EH (cell line): ENCODE measurements at places on chromosomes 7 and 10.

- no peak for DNase-seq
Measured at GRCh38 chr7:112622159-112622715, 141.4 kb downstream of the LSMEM1 start.

GRCh38 chr10:131908151-131908550 is 7.3 kb downstream of the PPP2R2D start:
- DNase-seq, result no peak

DNA sequence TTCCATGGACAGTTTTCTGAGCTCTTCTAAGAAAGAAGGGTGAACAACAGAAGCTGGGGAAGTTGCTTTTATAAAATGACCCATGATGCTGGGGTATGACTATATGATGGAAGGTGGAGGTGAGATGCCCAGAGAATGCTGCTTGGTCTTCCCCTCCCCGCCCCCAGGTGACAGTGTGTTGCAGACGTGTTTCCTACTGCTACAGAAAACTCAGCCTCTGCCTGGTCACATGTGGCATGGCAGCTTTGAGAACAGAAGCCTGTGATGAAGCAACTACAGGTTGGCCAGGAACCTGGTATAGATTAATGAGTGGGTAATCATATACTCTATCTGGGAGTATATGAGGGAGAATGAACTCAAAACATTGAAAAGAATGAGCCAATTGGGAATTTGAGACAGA is 67.1 kb downstream of the MTURN start:
- DNase-seq, result no peak

DNA sequence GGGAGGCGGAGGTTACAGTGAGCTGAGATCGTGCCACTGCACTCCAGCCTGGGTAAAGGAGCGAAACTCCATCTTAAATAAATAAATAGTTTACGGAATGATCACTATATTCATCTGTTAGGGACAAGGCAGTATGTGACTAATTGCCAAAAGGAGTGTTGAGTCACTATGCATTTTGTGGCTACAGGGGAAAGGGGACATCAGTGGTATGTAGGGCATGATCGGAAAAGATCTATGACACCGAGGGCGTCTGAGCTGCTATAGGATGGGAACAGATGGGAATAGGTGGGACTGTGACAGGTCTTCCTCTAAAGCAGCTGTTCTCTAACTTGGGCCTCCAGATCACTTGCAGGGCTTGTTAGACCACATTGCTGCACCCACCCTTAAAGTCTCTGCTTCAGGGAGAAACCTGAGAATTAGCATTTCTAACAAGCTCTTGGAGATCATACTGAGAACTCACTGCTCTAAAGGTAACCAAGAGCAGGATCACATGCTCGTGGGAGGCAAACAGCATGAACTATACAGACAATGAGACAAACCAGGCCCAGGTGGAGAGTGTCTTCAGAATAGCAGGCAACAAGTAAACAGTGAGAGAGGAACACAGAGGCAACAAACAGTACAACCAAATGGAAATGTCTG is 65.1 kb upstream of the ITGA8 start:
- DNase-seq, result peak; percentile 68

- DNase-seq, result no peak
Measured at GRCh38 chr7:47489624-47490023, 92.3 kb downstream of the TNS3 start.

GRCh38 chr7:156064971-156065386 is 252.7 kb upstream of the SHH start:
- no peak for DNase-seq

GRCh38 chr7:15929411-15929810 is 242.9 kb upstream of the MEOX2 start:
- DNase-seq, result no peak

DNA sequence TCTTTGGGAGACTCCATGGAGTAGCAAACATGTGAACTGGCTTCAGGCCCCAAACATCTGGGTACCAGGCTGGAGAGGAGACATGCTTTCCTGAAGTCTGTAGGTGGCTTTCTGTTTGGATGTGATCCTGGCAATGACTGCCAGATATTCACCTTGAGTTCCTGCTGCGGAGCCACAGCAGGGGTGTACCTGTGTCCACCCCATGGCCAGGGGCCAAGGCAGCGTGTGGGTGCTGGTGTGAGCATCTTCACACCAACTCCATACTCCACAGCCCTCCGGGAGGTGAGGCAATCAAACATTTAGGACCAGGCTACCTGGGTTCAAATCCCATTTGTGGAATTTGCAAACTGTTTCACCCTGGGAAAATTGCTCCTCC is 113.0 kb downstream of the ADCY1 start:
- DNase-seq, result no peak

- peak; percentile 23 for DNase-seq
Measured at GRCh38 chr10:14659626-14660196, 115.0 kb downstream of the FAM107B start.

GRCh38 chr10:111984057-111984456 is 199.5 kb downstream of the GPAM start:
- no peak for DNase-seq
